ENCODE measurements at places on chromosomes 16 and 17.
A peak's percentile ranks its signal among the peaks of the same experiment; 100 is the strongest.

- DNase-seq, result no peak
Measured at GRCh38 chr17:28038802-28039201, 3.7 kb upstream of the NLK start.

- no peak for DNase-seq
Measured at GRCh38 chr16:75552951-75553350, 3.1 kb downstream of the TMEM231 start.

DNA sequence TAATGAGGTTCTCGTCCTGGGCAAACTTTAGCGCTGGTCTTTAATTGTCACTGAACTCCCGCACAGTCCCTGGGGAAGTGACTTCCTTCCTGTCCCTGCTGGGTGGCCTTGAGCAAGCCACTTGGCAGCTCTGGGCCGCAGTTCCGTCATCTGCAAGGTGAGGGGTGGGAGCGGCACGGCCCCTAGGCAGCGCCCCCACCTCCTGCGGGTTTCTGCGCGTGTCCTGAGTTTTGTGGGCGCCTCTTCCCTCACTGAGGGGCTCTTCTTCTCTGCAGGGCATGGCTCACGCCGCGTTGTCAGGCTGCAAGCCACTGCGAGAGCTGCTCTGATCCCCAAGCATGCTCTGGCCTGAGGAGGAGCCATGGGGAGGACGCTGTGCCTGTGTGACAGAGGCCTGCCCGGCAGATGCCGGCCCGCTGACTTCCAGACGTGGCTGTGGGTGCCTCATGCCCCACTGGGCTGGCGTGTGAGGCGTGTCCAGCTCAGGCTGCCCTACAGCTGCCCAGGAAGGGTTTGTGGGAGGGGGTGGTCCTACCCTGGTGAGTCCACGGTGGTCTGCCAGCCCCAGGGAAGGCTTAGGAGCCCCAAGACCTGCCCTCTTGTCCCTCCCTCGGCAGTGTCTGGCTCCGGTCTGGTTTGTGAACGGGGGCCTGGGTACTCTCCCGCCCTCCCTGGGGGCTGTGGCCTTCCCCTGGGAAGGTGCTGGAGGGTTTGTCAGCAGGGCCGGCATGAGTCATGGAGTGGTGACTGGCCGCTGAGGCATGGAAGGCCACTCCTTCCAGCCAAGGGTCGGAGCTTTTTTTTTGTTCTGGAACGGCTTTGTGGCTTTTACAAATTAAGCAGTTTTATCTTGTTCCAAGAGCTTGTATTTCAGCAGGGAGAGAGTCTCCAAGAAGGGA, 182.0 kb downstream of the SEC14L1 start:
- no peak for DNase-seq

- DNase-seq, result no peak
Measured at GRCh38 chr17:61279476-61280145, 120.0 kb upstream of the TBX2 start.

- no peak for DNase-seq
Measured at GRCh38 chr17:38320482-38320881, 23.3 kb downstream of the GPR179 start.

- no peak for DNase-seq
Measured at GRCh38 chr17:54754560-54754959, 146.1 kb upstream of the TOM1L1 start.

DNA sequence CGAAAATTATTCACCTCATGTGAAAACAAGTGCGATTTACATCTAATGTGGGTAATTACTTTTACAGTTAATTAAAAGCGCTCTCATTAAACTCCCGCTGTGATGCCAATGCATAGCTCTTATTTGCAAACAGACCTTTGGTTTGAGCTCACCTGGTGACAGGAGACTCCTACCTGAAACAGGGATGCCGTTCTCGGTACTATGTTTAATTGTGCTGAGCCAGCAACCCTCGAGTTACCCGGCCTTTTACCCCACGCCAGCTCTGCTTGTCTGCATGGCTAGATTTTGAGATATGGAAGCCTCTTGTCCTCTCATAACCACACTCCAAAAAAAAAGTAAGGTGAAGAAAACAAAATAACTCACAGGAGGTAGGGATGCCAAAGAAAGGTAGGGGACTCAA, 690.4 kb upstream of the RBFOX1 start:
- DNase-seq, result no peak

GRCh38 chr17:79796444-79796762, 474 bp downstream of the CBX8 start:
- no peak for DNase-seq

- no peak for DNase-seq
Measured at GRCh38 chr17:352421-353212, at the start of gene RPH3AL. Gene RPH3AL (minus strand): TSS chr17:352807. CDS start chr17:327543, 25,264 bp downstream.

- DNase-seq, result no peak
Measured at GRCh38 chr16:16095646-16096045, 127.6 kb downstream of the ABCC6 start.

DNA sequence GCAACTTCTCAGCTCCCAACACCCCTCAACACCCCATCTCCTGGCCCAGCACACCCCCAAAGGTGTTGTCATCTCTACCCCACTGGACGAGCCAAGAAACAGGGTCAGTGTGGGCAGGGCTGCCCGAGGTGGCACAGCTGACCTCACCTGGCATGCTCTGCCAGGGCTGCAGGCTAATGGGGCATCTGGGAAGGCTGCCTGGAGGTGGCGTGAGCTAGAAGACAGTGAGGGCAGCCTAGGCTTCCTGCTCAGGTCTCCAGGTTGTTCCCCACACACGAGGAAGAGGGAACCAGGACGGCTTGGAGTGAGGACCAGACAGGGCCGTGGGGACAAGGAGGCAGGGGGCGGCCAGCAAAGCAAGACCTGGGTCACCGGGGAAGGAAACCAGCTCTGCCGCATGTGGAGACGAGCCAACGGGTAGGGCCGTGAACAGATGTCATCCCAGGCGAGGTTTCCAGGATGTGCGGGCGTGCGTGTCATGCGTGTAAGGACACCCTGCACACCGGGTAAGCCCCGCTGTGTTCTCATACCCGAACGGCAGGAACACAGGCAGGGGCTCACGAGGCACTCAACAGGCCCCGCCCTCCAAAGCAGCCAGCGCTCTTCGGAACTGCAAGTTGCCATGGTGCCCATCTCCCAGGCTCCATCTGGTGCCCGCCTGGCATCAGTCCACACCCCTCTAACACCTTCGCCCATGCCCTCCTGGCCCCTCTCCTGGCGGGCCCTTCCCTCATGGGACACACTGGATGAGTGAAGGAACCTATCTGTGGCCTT, 29.6 kb upstream of the PVALEF start:
- DNase-seq, result no peak

DNA sequence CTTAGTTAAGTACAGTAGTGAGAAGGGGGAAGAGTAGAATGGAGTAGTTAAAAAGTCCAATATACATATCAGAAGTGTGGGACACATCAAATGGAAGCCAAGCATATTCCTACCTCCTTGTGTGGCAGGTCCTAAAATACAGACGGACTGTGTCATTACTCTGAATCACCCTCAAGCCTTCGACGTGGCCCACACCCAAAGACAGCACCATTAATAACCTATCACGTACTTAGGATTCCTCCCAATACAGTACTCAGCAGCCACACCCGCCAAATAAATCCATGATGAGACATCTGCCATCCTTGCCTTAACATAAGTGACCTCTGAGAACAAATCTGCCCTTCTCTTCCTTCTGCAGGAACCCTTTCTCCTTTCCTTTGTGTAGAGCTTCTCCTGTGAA, 38.9 kb downstream of the UBE2G1 start:
- no peak for DNase-seq

- DNase-seq, result no peak
Measured at GRCh38 chr17:10661437-10661836, 4.3 kb upstream of the MYH3 start.

DNA sequence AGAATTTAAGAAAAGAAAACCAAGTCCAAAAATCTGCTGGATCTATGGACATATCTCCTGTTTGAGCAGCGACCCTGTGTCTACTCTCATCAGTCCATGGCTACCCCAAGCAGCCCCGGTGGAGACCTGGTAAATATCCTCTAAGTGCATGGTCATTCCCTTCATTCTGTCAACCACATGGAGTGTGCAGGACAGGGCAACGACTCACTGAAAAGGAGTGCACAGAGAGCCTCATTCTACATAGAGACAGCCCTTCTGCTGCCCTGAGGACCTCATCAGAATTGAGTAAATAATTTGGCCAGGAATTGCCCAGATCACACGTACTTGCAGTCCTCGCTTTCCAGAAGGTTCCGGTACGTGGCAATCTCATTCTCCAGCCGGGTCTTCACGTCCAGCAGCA, 3.0 kb downstream of the KRT38 start:
- DNase-seq, result no peak

DNA sequence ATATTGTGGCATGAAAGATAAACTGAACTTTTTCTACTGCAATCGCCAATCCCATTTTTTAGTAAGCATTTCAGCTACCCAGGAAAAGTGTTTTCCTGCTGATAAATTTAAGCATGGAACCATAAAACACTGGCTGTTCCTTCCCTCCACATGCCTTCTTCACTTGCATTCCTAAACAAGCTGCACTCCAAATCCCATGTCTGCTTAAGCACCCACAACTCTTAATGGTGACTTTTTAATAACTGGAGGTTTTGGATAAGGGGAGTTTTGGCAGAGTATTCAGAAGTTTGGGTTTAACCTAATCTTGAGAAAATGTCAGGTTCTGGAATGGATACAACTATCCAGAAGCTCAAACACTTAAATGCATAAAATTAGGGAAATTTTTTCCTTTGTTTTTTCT, 345.6 kb upstream of the CA10 start:
- no peak for DNase-seq

DNA sequence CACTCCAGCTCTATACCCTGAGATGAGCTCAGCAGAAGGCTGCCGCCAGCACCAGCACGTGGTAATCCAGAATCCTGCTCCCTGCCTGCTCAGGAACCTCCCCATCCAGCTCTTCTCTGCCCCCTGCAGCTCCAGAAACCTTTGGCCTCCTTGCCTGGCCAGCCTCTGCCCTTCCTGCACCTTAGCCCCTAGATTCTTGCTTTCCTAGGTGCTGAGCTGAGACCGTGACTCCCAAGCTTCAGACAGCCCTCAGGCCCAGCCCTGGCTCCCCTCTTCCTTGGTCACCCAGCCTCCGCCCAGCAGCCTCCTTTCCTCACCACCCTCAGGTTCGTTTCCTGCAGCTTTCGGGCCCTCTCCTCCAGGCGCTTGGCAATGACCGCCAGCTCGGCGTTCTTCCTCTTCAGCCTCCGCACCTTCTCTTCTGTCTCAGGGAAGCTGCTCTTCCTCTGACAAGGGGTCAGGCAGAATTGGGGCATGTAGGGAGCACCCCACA, 2.6 kb downstream of the TSPOAP1 start:
- DNase-seq, result no peak

DNA sequence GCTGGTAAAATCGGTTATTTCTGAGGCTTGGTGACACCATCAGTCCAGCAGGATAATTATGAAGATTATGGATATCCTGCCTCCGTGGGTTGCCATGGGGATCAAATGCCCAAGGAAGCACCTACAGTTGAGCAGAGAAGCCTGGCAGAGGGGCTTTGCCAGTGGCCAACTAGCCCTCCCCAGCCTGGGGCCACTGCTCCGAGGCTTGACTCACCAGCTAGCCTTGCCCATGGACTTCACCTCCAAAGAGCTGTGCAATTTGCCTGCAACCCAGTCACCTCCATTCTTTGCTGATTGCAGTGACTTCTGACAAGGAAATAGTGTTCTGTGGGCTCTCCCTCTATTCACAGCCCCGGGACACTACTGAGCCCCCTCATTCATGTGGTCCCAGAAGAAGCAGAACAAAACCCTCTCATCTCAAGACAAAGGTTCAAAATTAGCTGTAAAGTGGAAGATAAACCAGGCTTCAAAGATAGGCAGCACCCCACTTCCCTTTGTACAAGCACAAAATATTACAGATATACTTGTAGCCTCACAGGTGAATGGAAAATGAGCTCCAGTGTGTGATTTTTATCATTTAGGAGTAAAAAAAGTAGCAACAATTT, 1.6 kb downstream of the PECAM1 start:
- DNase-seq, result no peak

- no peak for DNase-seq
Measured at GRCh38 chr17:73325527-73325842, 13.7 kb upstream of the CDC42EP4 start.

GRCh38 chr16:21158208-21159110, at the start of gene LDAF1:
Gene LDAF1 (plus strand): TSS chr16:21158674. CDS start chr16:21161183, 2,509 bp downstream.
- peak; percentile 16 for DNase-seq

DNA sequence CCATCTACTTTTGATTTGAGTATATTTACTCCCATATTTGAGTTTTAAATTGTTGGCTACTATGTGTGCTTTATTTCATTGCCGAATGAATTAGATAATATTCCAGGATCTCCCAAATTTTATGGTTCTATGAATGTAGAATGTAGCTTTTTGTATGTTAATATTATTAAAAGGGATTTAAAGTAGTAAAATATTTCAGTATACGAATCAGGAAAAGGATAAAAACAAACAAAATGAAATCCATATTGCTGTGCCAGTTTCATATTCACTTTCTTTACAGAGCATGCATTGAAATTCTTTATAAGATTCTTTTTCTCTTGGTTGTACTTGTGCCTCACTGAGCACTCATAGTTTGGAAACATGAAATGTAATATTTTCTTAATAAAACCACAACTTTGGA, 155.1 kb downstream of the CHD9 start:
- no peak for DNase-seq

DNA sequence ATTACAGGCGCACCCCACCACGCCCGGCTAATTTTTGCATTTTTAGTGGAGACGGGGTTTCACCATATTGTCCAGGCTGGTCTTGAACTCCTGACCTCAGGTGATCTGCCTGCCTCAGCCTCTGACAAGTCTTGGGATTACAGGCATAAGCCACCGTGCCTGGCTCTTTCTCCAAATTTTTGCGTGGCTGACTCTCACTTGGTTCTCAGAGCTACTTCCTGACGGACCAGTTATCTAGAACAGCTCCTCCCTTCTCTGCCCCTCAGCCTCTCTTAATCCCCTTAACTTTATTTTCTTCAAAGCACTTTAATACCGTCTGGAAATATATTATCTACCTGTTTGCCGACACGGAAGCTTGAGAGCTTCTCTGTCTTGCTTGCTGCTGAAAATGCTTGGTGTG, 4.2 kb downstream of the YPEL2 start:
- DNase-seq, result no peak

DNA sequence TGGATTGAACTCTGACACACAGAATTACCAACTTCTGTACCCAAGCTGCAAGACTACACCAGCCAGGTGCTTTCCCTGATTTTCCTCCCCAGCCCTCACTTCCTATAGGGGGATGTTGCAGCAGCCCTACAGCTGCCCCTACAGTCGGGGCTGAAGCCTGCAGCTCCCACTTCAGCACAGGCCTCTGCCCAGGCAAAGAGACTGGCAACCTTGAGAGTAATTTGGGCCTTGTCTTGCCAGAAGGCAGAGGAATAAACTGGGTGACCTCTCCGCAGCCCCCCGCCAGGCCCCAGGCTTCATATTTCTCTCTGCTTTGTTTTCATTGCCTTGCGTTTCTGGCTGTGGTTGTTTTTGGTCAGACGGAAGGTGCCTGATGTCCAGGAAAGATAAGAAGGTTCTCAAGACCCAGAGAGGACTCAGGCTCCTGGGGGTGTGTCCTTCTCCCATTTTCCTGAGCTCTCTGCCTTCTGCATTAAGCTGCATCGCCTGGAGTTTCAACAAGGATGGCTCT, 32.0 kb downstream of the SLC6A4 start:
- DNase-seq, result no peak

DNA sequence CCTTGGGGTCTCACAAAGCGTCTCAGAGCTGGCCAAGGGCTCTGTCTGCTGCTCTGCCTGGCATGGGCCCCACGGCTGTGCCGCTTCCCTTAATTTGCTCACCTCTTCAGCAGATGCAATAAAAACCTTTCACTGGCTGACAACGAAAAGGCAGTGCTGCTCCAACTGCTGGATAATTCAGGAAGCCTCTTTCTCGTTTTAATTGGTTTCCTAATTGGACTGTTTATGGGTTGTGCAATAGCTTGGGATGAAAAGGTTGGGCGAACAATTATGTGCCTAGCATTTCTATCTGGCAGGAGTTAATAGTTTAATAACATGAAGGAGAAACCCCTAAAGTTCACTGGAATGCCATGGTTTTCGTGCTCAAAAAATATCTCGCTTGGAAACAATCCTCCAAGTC, 234.1 kb upstream of the IRX5 start:
- no peak for DNase-seq
